ENCODE measurements at places on chromosomes 5 and 9. TPM values are rescaled to one million over a fixed set of nuclear protein-coding genes. Genes with fewer than 3 reads are reported as not detected.
A peak's percentile ranks its signal among the peaks of the same experiment; 100 is the strongest.

The SLC36A2 gene
- not detected for total RNA-seq

The JMY gene
- total RNA-seq, result 17.5 TPM

The HABP4 gene
- total RNA-seq, result 7.3 TPM

The LCP2 gene
- total RNA-seq, result 12.1 TPM

The CCNI2 gene
- total RNA-seq, result not detected

The DMGDH gene
- total RNA-seq, result not detected

- no peak for DNase-seq
These were observed 115.7 kb upstream of the EPB41L4A start for GRCh38 chr5:112534611-112535255.

- DNase-seq, result peak; percentile 65
These were observed 851 bp upstream of the ZDHHC12 start for GRCh38 chr9:128724744-128725211.

- no peak for DNase-seq
These were observed 28.8 kb upstream of the TJP2 start for GRCh38 chr9:69145144-69145715.

DNA sequence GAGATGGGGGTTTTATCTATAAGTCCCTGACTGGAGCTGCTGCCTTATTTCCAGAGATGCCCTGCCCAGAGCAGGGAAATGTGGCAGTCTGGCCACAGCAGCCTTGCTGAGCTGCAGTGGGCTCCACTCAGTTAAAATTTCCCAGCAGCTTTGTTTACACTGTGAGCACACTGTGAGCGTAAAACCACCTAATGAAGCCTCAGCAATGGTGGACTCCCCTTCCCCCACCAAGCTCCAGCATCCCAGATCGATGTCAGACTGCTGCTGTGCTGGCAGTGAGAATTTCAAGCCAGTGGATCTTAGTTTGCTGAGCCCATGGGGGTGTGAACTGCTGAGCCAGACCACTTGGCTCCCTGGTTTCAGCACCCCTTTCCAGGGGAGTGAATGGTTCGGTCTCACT lies 208.7 kb upstream of the RAI14 start:
- DNase-seq, result no peak

DNA sequence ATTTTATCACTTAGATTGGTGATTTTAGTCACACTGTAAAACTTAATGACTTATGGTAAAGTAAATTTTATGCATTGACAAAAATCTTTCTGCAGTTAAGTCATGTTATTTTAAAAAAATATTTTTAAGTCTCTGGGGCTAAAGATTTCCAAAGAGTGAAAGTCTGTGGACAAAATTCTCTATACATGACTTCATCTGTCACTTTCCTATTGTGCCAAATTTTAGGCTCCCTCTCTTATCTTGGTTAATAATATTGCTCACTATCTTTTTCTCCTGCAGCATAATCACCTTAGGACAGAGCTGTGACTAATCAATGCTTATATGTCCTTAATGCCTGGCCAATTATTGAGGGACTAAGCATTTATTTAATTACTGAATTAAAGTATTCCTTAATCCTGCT lies 15.2 kb downstream of the LURAP1L start:
- DNase-seq, result no peak

- no peak for DNase-seq
These were observed 3.4 kb upstream of the RFESD start for GRCh38 chr5:95643152-95643551.

DNA sequence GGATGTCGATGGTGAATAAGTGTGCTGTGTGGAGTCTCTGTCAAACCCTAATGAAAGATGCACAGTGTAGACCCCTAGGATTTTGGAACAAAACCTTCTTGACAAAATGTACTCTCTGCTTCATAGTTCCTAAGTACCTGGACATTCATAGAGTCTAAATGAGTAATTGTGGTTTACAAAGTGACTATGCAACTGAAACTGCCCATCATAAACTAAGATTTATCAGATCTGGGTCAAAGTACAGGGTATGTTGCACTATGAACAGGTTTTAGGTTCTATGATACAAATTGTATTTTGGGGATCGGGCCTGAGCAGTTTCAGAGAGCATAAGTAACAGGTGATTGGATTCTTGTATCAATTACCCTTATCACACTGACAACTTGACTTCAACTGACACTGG lies 79.4 kb downstream of the LURAP1L start:
- DNase-seq, result no peak

- DNase-seq, result peak; percentile 7
These were observed 95.3 kb upstream of the IER5L start for GRCh38 chr9:129273136-129273895.

- DNase-seq, result no peak
These were observed 344.9 kb upstream of the PAPPA start for GRCh38 chr9:115808695-115809094.

- no peak for DNase-seq
These were observed 262.2 kb upstream of the ARRDC3 start for GRCh38 chr5:91645347-91645746.

DNA sequence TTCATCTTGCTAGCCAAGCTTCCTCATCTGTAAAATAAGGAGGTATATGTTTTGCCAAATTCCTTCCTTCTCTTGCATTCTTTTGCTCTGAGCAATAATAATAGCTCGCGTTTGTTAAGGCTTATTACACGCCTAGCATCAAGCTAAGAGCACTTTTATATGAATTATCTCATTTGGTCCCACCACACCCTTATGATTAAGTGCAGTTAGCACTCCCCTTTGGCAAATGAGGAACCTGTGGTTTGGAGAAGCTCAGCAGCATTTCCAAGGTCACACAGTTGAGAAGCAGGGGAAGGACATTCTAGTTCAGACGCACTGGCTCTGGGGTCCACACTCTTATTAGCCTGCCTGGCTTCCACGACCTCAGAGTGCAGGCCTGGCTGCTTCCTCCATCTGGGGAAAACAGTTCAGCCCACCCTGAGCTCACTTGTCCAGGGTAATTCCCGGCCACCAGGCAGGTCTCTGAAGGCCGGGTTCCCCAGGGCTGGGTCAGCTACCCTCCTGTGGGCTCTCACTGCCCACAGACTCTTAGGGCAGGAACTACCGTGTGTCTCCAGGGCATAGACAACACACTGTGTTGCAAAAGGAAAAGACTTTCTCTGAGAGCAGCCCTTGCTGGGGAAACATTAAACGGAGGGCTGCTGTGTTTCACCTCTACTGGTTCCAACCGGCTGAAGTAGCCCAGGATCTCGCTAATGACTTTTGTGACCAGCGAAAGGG lies 9.9 kb upstream of the FBP1 start:
- DNase-seq, result no peak

DNA sequence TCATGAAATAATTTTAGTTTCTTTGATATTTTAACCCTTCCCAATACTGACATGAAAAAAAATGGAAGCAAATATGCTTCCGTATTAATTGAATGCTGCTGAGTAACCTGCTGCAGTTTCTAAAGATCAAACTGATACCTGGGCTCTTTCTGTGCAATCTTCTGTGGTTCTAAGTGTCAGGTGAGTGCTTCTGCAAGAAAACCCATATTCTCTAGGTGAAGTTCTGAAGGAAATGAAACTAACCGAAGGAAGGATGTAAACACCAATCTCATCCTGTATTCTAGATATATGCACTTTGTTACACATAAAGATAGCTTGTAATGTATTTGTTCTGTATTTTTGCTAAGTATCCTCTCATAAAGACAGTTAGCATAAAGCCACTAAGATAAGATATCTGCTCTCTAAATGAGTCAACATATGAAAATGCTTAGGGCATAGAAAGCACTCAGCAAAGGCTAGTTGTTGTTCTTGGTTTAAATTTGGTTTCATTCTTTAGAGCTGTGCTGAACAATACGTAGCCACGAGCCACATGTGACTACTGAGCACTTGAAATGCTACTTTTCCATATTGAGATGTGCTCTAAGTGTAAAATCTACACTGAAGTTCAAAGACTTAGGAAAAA lies 52.0 kb downstream of the ITGA2 start:
- no peak for DNase-seq
